ENCODE measurements at places on chromosomes 11 and 22.

DNA sequence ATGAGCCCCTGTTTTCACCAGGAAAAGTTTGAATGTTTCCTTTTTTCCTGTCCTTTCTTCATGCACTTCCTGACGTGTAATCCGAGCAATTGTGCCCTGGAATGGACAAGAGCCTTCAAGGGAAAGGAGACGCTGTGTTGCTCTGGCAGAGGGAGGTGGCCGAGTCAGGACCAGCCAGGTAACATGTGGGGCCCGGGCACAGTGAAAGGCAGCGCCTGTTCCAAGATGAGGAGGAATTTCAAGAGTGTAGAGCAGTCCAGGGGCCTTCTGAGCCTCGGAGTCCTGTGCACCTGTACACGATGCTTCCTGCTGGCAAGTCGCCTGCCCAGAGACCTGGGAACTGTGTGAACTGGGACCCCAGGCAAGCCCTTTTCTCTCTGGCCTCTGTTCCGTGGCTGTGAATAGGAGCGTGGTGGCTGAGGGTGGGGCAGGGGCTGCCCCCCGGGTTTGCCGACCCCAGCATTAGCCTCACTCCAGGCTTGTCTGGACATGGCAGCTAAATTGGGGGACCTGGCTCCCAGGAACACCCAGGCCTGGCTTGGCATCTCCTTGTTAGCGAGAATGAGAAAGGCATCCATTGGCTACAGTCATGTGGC is 92.0 kb downstream of the MYEOV start:
- DNase-seq, result no peak

DNA sequence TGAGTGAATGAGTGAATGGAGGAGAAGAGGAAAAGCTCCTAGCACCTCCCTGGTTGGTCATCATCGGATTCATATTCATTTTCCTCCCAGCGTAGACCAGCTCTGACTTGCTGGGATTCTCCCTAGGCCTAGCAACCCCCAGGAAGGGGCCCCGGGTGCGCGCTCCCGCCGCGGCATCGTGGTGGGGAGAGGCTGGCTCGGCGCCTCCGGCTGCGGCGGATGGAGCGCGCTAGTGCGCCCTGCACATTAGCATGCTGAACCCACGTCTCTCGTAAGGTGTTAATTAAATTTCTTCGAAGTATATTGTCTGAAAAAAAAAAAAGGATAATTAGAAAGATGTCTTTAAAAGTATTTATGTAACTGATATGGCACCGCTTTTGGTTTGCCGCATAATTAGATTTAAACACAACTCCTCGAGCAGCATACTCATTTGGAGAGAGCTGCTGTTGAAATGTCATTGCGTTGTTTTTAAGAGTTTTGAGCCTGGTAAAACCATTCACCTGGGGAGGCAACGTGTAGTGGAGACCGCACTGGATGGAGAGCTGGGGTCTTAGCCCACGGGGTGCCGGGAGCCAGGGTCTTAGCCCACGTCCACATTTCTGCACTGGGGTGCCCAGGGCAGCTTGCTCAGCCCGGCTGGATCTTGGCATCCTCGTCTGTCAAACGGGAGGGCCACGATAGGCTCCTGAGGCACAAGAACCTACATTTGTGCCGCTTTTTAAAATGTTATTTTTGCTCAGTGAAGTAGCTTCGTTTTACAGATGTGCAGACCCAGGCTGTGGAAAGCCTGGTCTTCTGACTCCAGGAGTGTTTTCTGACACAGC is 21.8 kb downstream of the MPPED1 start:
- DNase-seq, result no peak

GRCh38 chr22:49090061-49090852 is 737.4 kb downstream of the BRD1 start:
- no peak for DNase-seq

GRCh38 chr11:12725863-12726682 is 51.9 kb downstream of the TEAD1 start:
- DNase-seq, result no peak

- DNase-seq, result no peak
Measured at GRCh38 chr11:3747704-3748103, 49.6 kb downstream of the NUP98 start.

GRCh38 chr22:49331878-49332277 is 495.8 kb downstream of the BRD1 start:
- no peak for DNase-seq

DNA sequence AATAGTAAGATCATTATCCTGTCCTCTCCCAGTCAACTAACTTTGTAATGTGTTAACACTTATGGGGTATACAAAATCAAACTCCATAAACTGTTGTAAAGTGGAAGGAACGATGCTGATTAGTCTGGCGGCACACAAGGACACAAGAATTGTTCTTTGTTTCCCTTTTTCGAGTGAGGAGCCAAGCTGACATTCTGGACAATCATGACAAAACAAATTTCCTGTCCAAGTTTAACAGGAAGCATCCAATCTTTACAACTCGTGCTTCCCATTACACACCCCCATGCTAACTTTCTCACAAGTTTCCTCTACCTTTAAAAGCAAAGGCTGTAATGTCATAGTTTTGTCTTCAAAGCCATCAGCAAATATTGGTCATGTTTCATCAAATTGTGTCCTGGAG is 20.4 kb upstream of the LDLRAD3 start:
- no peak for DNase-seq

DNA sequence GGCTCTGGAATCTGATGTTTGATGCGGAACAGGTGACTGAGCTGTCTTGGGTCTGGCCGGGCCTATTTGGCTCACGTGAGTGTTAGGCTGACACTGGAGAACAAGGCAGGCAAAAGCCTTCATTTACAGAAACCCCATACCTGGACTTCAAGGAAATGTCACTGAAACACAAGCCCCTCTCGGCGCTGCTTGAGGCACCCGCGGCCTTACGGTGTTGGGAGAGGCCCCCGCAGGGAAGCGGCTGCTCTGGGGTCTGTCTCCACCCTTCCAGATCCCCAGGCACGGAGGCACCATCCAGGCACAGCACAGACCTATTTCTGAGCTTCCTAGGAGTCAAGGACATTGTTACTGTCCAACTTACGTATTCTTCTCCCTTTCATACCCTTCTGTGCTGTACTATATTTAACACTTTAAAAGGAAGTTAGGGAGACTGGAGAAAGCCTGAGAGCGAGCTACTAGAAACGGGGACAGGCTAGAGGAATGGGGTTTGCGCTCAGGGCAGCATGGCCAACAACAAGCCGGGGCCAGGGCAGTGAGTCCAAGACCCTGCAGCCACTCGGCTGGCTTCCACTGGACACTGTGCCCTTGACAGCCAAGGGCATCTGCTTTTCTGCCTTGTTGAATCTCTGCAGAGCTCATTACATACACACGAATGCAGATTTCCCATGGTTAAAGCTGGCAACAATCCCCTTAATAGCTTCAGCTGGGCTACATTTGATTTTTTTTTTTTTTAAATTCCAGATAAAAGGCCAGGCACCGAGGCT is 23.8 kb downstream of the DRD4 start:
- no peak for DNase-seq

DNA sequence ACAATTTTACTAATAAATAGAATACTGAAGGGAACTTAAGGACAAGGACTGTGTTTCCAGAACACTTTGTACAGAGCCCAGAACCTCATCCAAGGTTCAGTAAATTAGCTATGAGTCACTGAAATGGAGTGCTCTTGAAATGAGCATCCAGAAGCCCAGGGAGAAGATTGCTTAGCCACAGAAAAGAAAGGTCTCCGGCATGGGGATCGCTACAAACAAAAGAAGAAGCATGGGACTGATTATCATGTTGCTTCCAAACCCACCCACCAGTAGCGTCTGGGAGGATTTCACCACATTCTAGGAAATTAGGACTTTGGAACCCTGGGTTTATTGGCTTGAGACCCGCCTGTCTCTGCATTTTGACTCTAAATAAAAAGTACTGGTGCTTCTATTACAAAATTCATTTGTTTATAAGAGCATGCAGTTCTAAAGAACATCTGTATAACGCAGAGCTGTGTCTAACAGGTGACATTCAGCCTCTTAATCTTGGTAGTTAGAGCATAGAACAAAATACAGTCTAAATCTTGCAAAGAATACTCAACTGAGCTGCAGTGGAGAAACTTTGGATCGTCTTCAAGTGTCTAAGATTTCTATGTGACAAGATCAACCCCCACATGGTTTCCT is 35.9 kb upstream of the SESN3 start:
- no peak for DNase-seq
